ENCODE measurements at places on chromosomes 4 and X.

DNA sequence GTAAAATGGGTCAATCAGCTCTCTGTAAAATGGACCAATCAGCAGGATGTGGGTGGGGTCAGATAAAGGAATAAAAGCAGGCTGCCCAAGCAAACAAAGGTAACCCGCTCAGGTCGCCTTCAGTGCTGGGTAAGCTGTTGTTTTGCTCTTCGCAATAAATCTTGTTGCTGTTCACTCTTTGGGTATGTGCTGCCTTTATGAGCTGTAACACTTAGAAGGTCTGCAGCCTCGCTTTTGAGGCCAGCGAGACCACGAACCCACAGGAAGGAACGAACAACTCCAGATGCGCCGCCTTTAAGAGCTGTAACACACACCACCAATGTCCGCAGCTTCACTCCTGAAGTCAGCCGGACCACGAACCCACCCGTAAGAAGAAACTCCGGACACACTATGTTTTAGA lies 11.5 kb upstream of the CAMK2D start:
- DNase-seq: no peak

GRCh38 chr4:53653484-53654053 lies 62.3 kb upstream of the LNX1 start:
- DNase-seq: no peak

DNA sequence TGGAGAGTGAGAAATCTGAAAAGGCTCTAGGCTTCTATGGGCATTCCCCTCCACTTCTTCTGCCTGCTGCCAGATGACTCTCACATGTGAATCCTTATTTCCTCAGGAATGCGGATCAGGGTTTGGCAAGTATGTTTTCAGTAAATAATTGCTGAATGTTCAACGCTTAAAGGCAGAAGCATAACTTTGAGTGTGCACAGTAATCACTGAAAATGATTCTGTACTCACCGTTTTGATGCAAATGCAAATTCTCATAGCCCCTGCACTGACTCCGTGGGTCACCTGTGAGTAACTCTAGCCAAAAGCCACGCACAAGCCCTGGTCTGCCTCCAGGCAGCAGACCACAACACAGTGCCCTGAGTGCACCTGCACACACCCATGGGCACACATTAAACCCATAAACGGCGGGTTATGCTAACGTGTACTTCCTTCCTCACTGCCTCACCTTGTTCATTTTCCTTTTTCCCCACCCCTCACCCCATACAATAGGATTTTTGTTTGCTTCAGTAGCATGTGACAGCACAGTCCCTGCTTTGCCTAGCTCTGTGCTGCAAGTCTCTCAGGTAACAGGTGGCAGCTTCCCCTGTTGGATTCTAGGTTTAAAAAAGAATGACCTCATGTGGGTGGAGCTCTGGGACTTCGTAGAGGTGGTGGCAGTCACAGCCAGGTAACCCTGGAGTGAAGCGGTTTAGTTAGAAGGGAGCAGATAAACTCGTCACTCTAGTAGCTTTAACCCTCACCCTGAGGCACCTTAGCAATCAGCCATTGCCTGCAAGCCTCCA lies at the start of gene ARHGEF38:
Gene ARHGEF38 (plus strand): TSS at position 656 of the 782 bp plus-strand sequence. CDS start 146 bp downstream, outside the sequence.
- peak; percentile 59 for DNase-seq

- no peak for DNase-seq
Observed at GRCh38 chrX:37603938-37604409, 32.5 kb downstream of the LANCL3 start.

DNA sequence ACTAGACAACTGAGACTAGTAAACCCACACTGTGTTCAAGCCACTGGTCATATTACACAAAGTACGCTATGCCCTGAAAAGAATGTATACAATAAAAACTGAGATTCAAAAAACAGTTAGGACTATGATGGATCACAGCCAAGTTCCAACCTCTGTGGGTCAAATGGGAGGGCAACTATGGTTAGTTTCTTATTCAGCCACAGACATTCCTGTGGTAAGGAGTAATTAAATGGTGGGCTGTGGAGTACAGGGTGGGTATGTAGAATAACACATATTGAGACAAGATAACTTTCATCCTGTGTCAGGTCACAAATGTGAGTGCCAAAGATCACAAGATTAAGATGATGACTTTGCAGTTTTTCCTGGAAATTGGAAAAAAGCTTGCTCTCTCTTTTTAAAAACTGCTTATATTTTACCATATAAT lies 167.2 kb downstream of the NPNT start:
- no peak for DNase-seq

GRCh38 chr4:141081921-141082395 lies 51.3 kb downstream of the RNF150 start:
- no peak for DNase-seq
